Iris pigment epithelial cell (primary cell): ENCODE measurements at places on chromosomes 11 and 22.
A peak's percentile ranks its signal among the peaks of the same experiment; 100 is the strongest.

DNA sequence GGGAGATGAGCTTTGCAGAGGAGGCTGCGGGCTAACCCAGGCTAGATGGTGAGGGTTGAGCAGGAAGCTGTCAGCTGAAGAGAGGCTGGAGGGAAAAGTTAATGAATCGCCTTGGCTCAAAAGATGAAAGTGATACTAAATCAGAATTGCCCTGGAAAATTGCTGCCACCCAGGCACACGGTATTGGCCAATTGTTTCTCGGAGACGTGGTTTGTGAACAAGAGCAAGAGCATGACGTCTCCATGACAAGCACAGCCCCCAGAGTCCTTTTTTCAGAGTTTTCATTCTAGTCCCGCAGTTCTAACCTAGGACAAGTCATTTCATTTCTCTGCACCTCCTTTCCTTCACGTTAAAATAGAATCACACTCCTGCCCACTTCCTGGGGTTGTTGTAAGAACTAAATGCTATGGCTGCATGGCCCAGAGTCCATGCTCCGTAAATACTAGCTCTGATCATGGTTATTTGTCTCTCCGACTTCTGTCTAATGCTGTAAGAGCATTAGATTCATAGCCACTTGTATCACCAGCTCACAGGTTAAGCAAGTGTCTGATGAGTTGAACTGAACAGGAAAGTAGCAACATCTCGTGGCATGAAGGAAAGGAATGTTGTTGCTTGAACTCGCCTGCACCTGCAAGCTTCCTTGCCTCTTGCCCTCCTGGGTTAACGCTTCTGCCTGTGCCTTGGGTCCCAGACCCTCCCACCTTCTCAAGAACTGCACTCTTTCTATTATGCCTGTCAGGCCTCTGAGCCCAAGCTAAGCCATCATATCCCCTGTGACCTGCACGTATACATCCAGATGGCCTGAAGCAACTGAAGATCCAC lies 33.8 kb upstream of the NUP50 start:
- DNase-seq, result no peak

DNA sequence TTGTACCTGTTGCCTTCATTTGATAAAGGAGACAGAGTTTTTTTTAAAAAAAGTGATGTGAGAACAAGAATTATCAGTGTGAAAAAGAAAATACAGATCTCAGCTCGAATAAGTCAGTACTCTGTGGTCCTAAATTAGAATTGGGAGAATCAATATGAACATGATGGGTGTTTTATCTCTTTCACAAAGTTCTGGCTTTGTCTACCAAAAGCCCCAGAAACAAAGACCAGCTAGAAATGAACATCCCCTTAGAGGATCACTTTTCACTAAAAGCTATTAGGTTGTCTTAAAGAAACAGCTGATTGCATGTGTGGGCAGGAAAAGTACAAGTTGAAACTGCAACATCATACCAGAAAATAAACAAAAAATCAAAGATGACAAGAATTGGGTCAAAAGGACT lies 8.4 kb upstream of the ST14 start:
- no peak for DNase-seq

DNA sequence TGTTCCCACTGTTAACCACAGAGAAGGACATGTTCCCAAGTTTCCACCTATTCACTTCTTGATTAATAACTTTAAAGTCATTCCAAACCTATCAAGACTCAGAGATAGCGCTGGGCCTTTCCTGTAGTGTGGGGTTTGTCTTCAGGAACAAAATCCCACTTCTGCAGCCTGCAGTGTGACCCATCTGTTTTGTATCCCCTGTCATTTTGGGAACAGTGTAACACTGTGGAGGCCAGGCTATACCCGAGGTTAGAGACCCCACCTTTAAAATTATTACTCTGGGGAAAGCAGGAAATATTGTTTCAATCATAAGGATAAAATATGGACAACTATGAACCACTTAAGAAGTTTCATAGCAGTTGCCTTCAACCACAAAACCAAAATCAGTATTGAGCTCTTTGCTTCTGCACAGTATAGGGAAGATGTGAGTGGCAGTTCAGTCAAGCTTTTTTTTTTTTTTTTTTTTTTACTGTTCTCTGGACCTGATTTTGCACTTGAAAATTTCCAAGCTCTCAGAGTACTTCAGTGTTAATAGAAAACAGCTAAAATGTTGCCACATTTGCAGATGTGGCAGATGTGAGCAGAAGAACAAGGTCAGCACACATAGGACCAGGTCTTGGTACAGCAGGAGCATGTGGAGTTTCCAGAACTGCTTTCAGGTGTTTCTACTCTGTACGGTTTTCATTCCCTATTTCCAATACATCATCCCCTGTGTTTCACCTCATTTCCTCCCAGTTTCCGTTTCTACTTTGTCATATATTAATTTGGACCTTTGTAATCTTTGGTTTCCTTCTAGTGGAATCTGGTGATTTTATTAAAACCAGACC lies 121.5 kb downstream of the MAML2 start:
- DNase-seq, result no peak

DNA sequence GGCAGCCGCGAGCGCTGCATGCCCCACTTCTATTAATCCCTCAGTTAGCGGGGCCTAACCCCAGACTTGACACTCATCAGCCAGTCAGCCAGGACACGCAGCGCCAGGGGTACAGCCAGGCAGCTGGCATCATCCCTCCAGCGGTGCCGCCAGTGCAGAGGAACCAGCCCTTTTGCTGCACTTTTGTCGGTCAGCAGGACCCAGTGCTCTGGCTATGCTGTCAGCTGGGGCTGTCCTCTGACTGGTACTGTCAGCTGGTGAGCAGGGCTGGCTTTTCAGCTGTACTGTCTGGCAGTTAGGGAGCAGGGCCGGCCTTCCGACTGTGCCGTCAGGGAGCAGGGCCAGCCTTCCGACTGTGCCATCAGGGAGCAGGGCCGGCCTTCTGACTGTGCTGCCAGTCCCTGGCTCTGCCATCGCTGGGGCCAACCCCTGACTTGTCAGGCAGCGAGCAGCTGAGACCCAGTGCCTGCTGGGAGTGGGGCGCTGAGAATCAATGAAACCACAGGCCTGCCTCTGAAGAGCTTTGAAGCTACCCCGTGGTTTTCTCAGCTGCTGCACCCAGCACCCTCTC lies 115.4 kb downstream of the KIAA1671 start:
- no peak for DNase-seq

DNA sequence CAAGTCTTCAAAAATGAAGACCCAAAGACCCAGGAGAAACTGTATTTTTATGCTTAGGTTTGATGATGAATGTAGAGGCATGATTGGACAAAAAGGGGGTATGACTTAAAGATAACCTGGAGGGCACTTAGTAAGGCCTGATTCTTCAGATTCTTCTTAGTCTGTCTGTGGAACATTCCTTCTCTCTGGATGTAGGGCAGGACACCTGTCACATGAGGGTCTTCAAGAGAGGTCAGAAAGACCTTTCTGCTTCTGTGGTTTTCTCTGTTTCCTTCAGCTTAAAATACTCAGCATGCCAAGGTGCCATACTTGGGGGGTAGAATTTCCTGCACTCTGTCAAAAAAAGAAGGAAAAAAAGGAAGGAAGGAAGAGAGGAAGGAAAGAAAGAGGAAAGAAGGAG lies 78.1 kb downstream of the BLID start:
- no peak for DNase-seq

DNA sequence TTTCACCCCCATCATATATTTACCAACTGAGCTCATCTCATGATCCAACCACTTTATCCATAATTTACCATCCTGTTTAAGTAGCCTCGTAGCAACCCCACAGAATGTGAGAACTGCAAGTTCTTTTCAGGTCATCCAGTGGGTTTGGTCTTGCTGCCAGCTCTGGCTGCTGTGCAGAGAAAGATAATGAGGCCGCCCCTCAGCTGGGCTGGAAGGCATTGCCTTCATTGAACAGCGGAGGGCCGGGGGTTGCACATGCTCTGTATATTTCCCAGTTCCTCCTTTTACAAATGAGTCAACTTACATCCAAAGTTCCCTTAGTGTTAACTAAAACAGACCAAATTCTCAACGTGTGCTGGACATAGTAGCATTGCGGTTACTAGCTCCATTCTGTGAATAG lies 96.7 kb downstream of the SYN3 start:
- no peak for DNase-seq

- DNase-seq, result no peak
Observed at GRCh38 chr11:28833169-28833568, 725.0 kb downstream of the METTL15 start.

DNA sequence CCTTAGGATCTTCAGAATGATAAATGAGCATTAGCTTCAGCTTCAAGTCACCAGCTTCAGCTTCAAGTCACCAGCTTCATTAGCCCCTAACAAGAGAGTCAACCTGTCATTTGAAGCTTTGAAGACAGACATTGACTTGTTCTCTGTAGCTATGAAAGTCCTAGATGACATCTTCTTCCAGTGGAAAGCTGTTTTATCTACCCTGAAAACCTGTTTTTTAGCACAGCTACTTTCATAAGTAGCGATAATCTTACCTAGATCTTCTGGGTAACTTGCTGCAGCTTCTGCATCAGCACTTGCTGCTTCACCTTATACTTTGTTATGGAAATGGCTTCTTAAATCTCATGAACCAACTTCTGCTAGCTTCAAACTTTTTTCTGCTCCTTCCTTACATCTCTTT lies 85.7 kb downstream of the PGR start:
- no peak for DNase-seq

DNA sequence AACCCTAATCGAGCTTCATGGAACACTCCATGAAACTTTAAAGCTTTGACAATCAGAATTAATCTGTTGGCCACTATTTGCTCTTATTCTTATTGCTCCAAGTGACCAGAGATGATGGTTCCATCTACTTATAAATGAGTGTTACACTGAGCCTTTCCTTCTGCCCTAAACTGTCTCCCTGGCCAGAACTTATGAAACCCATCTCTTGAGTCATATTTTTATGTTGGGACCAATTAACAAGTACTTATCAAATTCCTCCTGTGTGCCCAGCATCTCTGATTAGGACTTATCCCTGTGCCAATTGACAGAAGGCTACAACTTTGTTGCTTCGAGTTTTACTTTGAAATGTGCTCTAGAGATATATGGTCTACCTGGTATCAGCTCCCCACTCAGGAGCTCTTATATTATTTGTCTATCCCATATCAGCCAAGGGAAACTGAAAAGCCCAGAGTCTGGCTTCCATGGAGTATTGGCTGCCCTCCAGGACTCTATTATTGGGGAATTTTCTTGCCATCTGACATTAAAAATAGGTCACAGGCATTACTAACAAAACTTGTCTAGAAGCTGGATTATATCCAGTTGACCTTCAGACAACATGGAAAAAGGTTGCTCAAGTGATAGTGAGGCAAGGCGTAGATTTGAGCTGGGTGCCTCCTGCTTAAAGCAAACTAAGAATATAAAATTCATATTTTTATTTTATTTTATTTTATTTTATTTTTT lies 8.8 kb downstream of the KREMEN1 start:
- DNase-seq, result no peak

DNA sequence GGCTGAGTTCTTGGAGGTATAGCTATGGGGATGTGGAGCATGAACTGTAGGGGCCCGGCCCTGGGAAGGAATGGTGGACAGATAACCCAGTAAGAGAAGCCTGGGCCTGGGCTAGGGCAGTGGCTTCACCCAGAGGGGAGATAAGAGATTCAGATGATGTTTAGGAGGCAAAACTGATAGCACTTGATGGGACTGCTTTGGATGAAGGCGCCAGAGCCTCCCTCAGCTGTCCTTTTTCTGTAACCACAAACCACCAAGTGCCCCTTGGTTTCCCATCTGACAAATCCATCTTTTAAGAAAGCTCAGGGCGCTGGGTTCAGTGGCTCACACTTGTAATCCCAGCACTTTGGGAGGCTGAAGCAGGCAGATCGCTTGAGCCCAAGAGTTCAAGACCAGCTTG lies 23.4 kb downstream of the RELT start:
- DNase-seq, result no peak

- no peak for DNase-seq
Observed at GRCh38 chr11:27875831-27876775, 175.8 kb upstream of the BDNF start.

- no peak for DNase-seq
Observed at GRCh38 chr22:40046126-40046525, 51.4 kb downstream of the FAM83F start.

DNA sequence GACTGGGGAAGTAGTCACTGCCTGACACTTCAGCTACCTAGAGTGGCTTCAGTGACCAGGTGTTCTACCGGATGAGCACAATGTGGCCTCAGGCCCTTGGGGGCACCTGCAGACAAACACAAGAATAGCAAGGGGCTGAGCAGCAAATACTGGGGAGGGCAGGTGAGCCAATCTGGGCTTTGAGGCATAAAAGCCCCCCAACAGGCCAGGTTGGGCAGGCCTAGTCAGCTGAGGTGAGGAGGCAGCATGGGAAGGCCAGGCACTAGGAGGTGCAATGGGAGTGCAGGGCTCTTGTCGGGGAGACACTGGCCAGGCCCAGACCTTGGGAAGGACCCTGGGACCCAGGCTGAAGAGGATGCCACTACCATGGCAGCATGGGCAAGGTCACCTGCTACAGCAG lies 9.0 kb downstream of the UFD1 start:
- DNase-seq, result no peak

GRCh38 chr11:76148231-76148630 lies 58.1 kb downstream of the WNT11 start:
- DNase-seq, result no peak

DNA sequence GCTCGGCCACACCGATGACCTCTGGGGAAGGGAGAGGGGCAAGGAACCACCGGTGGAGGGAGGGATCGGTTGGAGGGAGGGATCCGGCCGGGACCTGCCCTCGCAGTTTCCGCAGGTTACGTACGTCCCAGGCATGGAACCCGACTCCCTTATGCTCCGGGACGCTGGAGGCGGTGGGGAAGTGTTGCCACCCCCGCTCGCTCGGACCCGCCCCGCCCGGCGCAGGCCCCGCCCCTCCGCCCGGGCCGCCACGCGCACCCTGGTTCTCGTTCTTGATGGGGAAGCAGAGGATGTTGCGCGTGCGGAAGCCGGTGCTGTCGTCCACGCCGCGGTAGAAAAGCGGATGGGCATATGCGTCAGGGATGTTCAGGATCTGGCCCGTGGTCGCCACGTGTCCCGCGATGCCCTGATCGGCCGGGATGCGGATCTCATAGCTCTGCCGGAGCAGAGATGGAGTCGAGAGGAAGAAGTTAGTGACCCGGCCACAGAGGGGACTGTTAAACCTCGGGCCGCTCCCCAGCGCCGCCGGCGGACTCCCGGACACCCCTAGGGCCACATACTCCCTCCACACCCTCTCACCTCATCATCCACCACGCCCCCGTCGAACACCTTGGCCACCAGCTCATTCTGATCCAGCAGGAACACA lies 89.8 kb downstream of the PDE2A start:
- DNase-seq, result peak; percentile 42

DNA sequence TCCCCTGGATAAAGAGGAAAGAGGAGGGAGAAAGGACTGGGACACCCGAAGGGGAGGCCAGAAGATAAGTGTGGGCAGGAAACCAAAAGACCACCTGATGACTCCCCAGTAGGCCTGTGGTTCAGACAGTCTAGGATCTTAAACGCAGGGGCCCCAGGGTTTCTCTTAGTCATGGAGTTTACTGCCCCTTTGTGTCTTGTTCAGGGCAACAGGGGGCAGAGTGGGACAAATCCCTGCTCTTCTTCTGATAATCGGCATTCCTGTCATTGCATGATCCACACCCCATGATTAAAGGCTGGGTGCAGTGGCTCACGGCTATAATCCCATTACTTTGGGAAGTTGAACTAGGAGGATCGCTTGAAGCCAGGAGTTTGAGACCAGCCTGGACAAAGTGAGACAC lies 4.7 kb upstream of the TMPRSS13 start:
- DNase-seq, result no peak

GRCh38 chr11:69947793-69948255 lies 128.6 kb upstream of the FGF3 start:
- DNase-seq, result no peak
